Cardiac fibroblast (primary cell): ENCODE measurements at places on chromosomes 1 and 21.

- DNase-seq: no peak
These were observed 26.3 kb downstream of the PRMT2 start for GRCh38 chr21:46661642-46662366.

DNA sequence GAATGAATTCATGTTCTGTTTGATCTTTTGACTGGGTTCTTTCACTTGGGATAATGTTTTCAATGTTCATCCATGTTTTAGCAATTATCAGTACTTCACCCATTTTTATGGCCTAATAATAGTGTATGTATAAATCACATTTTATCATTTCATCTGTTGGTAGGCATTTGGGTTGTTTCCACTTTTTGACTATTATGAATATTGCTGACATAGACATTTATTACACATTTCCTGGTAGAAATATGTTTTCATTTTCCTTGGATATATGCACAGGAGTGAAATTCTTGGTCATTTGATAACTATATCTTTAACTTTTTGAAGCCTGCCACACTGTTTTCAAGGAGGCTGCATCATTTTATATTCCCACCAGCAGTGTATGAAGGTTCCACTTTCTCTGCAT, 79.8 kb downstream of the AXDND1 start:
- DNase-seq: no peak

DNA sequence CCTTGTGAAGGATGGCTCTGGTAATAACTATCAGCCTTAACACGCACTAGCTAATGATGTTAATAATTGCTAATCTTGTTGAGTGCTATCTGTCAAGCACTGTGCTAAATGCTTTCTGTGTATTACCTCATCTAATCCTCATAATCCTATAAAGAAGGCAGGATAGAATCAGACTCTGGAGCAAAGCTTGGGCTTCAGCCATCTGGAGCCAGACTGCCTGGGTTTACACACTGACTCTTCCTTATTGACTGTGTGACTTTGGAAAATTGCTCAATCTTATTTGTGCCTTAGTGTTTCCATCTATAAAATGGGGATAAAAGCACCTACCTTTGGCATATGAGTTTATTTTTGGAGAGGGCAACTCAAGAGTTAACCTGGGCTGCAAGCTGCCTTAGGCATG, 216.1 kb downstream of the NUF2 start:
- DNase-seq: no peak

- peak; percentile 63 for DNase-seq
These were observed 131.5 kb downstream of the CNIH3 start for GRCh38 chr1:224747578-224747977.

DNA sequence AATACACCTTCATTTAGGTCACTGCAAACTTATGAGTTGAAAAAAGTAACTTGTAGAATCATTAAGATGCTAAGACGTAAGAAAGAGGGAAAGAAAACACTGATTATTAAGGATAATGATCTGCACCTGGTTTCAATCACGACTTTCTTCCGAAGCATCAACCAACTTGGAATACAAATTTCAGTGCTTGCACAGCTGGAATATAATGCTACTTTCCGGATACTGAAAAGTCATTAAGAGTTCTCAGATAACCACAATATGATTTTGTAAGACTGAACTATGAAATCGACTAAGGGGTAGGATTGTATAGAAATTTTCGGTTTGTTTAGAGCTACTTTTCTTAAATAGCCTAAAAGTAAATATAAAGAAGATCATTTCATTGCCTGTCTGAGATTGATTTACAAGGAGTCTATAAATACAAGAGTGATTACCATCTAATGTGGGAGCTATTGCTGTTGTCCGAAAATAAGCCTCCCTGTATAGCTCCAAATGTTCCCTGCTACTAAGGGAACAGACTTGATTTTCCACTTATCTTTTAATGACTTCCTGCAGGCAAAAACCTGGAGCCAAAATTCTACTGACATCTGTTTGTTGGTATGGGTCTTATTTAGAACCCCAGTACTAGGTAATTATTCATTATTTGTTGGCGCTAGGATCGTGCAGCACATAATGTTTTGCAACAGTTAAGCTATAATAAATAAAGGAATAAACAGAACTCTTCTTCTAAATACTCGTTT, 673.3 kb downstream of the KCNT2 start:
- DNase-seq: no peak

- DNase-seq: no peak
These were observed 371.6 kb upstream of the RUNX1 start for GRCh38 chr21:35420656-35421055.

DNA sequence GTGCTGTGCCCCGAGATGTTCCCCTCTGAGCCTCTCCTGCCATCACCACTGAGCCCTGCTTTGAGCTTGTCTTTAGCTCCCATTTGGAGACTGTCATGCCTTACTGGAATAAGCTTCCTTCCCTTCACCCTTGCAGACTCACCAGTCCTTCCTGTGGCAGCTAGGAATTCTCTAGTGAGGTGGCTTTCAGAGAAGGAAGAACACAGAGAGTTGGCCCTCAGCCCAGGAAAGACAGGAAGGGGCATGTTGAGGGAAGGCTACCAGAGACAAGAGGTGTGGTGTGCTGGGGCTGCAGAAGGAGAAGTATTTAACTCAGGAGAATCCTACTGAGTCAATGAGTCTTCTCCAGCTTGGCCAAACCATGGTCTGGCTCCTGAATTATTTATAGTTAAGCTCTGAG, 76.3 kb downstream of the UCK2 start:
- peak; percentile 75 for DNase-seq

GRCh38 chr1:154664331-154665002, 56.5 kb upstream of the ADAR start:
- no peak for DNase-seq

DNA sequence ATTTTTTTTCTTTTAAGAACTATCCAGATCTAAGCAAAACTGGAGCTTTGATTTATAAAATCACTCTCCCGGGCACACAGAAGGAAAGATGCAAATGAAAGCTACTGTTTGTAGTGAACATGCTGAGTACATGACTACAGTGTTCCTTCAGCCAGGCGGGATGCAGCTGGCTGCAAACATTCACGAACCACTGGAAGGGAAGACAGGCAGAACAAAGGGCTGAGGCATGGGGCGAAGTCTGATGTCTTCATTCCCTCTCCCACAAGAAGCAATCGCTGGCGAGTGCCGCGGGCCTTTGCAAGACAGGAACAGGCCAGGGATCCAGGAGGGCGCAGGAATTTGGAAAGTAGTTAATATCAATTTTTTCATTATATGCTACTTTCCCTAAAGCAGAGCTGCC, 257.9 kb upstream of the AJAP1 start:
- DNase-seq: no peak

DNA sequence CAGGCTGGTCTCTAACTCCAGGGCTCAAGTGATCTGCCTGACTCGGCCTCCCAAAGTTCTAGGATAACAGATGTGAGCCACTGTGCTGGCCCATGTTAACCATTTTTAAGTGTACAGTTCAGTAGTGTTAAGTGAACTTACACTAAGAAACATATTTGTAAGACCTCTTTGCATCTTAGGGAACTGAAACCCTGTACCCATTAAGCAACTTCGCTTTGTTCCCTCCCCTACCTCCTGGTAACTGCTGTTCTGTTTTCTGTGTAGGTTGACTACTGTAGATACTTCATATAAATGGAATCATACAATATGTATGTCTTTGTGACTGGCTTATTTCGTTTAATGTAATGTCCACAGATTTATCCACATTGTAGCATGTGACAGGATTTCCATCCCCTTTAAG, 11.0 kb downstream of the NUDC start:
- no peak for DNase-seq

DNA sequence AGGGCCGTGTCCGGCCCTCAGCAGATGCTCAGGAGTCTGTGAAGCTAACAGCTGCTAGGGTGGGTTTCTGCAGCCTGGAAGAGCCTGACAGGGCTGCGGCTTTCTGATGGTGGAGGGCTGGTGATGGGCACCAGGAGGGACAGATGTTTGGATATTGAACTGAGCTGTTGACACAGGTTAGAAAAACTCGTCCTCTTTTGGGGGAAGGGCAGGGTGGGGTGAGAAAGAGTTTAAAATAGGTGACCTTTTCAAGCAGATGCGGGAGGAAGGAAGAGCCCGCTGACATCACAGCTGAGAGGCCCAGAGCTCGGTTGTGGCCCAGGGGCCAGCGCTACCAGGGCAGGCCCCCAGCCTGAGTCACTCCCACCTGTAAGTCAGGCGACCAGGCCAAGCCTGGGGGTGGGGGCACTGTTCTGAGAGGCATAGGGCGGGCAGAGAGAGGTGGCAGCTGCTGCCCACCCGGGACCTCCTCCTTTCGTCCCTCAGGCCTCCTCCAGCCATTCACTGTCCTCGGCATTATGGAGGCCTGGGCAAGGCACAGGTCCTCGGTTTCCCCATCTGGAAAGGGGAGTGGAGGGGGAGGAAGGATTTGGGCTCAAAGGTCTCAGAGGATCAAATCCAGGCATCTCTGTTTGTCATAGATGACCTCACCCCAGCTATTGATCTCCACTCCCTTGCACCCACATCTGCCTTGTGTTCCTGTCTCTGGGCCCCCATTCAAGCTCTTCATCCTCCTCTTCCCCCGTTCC, 32.3 kb upstream of the ID3 start:
- DNase-seq: no peak

GRCh38 chr1:11787251-11787803, 18.4 kb downstream of the MTHFR start:
- peak; percentile 82 for DNase-seq

GRCh38 chr1:225519166-225519863, 91.5 kb upstream of the LBR start:
- DNase-seq: peak; percentile 46

DNA sequence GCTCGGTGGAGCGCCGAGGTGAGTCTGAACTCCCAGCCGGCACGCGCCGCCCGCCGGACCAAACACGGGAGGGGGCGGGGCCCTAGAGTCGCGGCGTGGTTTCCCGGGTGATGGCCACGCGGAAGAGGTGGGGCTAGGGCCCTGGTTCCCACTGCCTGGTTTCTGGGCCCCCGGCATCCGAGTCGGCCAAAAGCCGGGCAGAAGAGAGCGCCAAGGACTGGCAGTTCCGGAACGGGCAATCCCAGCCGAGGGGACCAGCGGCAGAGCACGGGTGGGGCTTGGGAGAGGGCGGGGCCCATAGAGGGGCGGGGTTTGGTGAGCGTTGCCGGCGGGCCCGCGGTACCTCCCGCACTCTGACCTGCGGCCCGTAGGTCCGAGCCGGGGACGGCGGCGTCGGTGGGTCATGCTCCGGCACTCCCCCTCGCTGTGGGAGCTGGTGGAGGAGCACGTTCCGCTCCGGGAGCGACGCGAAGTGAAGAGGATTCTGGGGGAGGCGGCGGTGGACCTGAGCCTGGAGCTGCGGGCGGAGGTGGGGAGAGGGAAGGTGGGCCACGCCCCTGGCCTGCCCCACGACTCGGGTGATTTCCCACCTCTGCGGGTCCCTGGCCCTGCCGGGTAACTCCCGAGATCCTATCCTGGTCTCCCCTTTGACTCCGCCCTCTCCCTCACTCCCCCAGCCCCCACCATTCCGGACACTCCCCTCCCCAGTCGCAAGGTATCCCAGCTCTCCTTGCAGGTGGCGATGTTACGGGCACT, at the start of gene CCDC24:
TSS of gene CCDC24 (plus strand) at position 124 of the 756 bp plus-strand sequence. CDS start at position 404, 280 bp downstream.
- DNase-seq: peak; percentile 89

GRCh38 chr1:95233319-95233736, 682 bp upstream of the RWDD3 start:
- DNase-seq: no peak

GRCh38 chr1:226480461-226480860, 68.1 kb upstream of the STUM start:
- no peak for DNase-seq

DNA sequence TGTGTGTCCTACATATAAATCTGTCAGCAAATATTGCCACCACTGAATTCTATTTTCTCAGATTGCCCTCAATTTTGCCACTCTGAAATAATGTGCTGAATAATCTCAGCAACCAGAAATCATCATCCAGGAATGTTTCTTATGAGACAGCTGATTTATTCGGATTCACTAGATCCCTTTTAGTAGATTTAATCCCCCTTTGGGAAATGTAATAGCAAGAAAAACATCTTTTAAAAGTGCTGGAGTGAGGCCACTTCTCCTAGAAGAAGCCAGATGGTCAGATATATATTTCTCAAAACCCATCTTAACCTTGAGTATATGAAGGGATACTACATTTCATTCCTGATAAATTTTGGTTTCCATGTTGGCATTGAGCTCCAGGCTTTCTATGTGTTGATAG, 327.7 kb downstream of the SMYD3 start:
- no peak for DNase-seq

- no peak for DNase-seq
These were observed 192.4 kb downstream of the HIVEP3 start for GRCh38 chr1:41726292-41726691.

GRCh38 chr1:239308701-239309333, 77.6 kb upstream of the CHRM3 start:
- DNase-seq: peak; percentile 4

GRCh38 chr1:165376041-165376810, 19.7 kb upstream of the LMX1A start:
- peak; percentile 89 for DNase-seq

DNA sequence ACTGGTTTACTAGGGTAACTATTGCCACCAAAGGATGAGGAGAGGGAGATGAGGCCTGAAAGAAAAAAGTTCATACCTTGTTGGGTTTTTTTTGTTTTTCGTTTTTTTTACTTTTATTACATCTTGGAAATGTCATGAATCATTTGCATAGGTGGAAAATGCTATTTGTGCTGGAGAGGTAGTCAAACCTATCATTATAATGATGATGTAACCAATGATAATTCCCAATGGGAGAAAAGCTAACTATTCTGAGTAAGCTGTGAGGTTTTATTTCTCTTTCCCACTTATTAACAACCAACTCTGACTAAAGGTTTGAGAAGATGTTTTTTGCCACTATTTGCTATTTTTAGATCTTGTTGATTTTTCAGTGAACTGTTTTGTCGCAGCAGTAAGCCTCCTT, 29.0 kb downstream of the SH3GLB1 start:
- no peak for DNase-seq

DNA sequence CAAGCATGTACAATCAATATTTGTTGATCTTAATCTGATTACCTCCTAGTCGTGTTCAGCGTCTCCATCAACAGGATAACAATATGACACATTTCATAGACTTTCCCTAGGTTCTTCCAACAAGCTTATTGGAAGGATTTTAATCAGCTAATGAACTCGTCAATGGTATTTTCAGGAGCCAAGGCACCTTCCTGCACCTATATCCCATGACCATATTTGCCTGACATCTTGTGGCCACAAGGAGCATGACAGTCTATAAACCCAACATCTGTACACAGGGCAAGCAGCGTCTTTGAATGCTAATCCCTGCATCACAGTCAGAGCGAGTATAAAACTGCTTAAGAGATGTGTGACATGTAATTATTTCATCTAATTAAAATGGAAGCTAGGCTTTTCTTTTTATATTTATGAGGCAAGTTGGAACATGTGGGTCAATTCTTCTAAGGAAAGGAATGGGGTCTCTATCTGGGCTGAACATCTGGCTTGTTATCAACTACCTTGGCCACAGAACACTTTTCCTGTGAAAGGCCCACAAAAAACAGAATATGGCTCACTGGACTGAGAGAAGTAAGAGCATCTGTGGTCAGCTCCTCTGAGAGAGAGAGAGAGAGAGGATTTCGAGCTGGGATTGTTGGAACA, 388.8 kb downstream of the NTNG1 start:
- DNase-seq: peak; percentile 39

- no peak for DNase-seq
These were observed 117.3 kb downstream of the PSMG1 start for GRCh38 chr21:39065917-39066316.
